ENCODE measurements at places on chromosomes 11 and 22.
A peak's percentile ranks its signal among the peaks of the same experiment; 100 is the strongest.

- DNase-seq, result no peak
These were observed 309.3 kb upstream of the CHORDC1 start for GRCh38 chr11:90532125-90532524.

GRCh38 chr11:128236506-128237498, 350.6 kb downstream of the ETS1 start:
- DNase-seq, result no peak

- no peak for DNase-seq
These were observed 1446.7 kb downstream of the FAM181B start for GRCh38 chr11:81286959-81287358.

DNA sequence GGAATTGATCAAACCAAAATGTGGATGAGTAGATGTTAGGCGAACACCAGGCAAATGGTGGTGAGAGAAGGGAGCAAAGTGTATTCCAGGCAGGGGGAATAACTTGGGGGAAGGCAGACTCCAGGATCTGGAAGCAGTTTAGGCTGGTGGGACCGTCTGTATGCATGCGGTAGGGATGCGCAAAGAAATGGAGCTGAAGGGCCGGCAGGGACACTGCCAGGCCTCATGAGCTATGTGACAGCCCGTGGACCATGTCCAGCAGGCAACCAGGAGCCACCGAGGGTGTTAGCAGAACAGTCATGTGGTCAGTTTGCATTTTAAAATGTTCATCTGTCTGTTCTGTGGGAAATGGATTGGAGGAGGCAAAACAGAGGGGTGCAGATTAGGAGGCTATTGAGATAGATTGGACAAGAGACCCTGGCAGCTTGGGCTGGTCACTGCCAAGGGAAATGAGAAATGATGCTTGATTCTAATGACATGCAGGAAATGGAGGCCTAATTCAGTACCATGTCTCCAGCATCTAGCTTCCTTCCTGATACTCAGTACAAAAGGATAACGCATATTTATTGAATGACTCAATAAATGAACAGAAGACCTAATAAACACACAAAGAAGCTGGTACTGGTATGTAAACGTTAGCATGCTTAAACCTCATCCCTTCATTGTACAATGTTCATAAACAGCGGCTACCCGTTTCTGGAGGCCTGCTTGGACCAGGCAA, 412.4 kb downstream of the BUD13 start:
- DNase-seq, result no peak

GRCh38 chr11:102846292-102846691, 2.9 kb upstream of the MMP3 start:
- DNase-seq, result no peak

- no peak for DNase-seq
These were observed 43.3 kb downstream of the PARVA start for GRCh38 chr11:12420706-12421105.

GRCh38 chr11:76005756-76006155, 190.7 kb downstream of the UVRAG start:
- no peak for DNase-seq

GRCh38 chr22:26592421-26592891, 2.5 kb upstream of the TPST2 start:
- DNase-seq, result peak; percentile 52

DNA sequence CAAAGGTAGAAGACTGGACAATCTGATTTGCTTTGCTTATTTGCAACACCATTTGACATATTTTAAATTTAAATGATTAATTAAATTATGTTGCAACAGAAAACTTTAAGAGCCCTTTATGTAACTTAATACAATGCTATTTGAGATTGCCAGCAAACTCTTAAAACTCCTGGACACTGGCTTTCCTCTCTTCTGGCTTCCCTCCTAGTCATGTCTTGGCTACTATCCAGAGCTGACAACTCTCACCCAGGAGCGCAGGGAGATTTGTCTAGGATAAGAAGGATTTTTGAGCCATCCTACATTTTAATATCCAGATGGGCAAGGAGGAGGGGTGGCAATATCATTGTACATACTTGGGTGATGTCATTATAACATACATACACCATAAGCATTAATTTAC, 134.3 kb downstream of the ELP4 start:
- no peak for DNase-seq

DNA sequence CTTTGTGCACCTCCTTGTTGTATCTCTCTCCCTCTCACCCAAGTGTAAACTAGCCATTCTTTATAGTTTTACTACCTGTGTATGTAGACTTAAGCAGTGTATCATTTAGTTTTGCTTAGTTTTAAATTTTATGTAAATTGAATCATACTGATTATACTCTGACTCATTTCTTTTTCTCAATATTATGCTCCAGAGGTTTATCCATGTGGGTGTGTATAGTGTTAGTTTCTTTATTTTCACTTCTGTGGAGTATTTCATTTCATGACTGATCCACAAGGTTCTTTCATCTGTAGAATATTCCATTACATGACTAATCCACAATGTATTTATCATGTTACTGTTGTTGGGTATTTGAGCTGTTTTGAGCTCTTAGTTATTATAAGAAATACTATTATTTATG, 62.0 kb downstream of the CCDC34 start:
- no peak for DNase-seq

- DNase-seq, result no peak
These were observed 1.3 kb upstream of the DCHS1 start for GRCh38 chr11:6656936-6657335.

GRCh38 chr11:66883016-66883965, 26.4 kb downstream of the LRFN4 start:
- DNase-seq, result peak; percentile 43

DNA sequence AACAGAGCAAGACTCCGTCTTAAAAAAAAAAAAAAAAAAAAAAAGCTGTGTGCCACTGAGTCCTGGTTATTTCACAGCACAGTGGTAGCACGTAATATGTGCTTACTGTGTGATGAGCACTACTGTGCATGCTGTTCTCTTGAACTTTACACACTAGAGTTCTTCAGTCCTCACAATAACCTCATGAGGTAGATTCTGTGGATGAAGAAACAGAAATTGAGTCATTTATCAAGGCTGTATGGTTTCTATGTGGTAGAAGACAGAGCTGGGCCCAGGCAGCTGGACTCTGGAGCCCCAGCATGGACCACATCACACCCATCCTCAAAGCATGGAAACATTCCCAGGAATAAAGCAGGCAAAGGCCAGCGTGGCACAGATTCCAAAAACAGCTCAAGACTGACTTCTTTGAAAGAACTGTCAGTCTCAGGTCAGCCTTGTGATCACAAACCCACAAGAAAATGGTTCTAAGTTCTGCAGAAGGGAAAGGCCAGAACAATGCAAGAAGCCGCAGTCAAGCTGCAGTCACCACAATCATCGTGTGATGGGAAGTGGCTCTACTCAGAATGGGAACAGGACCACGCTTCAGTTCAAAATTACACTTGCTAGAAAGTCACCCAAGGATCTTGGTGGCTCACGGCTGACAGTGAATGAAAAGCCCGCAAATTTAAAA, 49.5 kb downstream of the MICAL3 start:
- DNase-seq, result no peak

DNA sequence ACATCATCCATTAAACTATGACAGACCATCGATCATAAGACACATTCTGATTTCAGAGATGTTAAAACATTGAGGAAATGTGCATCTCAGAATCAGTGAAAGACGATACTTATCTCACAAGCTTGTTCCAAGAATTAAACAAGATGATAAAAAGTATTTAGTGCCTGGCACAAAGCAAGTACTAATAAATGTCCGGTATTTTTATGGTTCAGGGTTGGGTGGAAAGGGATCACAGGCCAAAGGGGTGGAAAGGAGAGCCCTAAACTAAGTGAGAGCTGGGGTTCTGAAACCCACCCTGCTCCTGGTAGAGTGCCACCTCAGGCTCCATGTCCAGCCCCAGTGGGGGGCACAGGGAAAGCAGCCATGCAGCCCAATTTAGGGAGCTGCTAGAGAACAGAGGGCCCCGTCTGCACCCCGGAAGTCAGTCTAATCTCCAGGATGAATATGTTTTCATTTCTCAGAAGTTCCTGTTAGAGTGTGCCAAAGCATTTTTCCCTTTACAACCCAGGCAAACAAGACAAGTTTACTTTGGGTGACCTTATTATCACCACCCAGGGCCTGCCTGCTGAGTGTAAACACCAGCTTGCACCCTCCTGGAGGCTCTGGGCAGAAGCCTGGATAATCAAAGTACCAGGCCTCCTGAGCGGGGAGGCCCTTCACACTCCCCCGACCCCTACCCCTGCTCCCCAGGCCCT, 3.8 kb upstream of the CREB3L1 start:
- DNase-seq, result no peak

- DNase-seq, result no peak
These were observed 12.9 kb downstream of the GNB1L start for GRCh38 chr22:19841641-19842392.

DNA sequence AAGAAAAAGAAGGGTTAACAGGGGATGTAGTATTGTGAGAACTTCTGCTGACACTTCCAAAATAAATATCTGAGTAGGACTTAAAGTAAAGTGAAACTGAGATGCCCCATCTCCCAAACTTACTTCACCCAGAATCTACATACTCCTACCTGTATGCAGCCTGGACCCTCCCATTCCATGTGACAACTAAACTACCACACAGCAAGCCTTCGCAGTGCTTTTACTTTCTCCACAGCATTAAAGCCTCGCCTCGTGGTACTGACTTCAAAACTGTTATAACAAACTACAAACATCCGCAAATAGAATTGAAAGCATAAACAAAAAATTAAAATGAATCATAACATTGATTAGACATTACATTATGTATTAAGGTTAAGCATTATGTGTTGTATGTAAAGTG, 985 bp downstream of the MPZL2 start:
- DNase-seq, result no peak

- DNase-seq, result no peak
These were observed 23.9 kb downstream of the PI4KA start for GRCh38 chr22:20834725-20835124.

GRCh38 chr11:126594921-126595367, 239.5 kb downstream of the ST3GAL4 start:
- DNase-seq, result no peak

DNA sequence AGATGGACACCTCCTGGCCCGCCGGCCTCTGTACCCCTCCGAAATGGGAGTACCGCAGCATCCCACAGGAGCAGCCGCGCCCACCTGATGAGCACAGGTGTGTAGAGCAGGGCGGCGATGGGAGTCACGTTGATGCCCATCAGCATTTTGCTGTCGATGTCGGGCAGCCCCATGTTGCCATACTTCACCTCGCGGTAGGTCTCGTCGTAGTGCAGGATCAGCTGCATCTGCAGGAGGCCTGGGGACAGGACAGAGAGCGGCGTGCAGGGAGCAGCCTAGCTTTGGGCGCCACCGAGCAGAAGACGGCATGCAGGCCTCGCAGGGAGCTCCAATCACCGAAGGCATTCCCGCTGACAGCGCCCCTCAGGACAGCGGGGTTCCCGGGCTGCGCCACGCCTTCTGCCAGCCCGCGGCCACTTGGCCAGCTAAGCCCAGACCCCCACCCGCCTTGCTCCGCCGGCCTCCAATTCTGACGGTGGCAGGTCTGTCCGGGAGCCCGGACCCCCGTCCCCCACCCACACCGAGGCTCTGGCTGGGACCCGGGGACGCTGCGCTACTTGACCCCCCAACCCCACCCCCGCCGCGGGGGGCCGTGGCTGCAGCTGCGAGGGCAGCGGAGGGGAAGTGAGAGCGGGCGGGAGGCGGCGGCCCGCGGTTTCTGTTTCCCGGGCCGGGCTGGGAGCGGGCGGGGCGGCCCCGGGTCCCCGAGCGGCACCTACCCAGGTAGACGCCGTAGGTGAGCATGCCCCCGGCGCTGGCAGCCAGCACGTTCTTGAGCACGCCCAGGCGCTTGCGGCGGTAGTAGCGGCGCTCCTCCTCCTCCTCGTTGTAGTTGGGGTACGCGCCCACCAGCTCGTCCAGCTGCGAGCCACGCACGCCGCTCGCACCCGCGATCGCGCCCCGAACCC, 705 bp downstream of the UNC93B1 start:
- peak; percentile 65 for DNase-seq

DNA sequence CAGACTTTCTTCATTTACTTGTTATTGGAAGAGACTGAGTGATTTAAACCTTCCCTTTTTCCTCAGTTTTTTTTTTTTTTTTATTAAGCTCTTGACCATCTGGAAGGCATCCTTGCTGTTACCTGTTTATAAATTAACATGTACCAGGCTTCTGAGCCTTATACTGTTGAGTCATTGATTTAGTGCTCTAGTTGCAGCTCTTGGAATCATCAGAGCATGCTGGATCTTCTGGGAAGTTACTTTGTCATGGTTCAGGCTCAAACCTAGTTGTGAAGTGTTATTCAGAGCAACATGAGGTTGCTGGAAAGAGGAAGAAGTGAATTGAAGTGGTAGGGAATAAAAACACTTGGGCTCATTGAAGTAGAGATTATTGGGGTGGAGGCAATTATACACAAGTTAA, 6.3 kb downstream of the ZDHHC5 start:
- no peak for DNase-seq

DNA sequence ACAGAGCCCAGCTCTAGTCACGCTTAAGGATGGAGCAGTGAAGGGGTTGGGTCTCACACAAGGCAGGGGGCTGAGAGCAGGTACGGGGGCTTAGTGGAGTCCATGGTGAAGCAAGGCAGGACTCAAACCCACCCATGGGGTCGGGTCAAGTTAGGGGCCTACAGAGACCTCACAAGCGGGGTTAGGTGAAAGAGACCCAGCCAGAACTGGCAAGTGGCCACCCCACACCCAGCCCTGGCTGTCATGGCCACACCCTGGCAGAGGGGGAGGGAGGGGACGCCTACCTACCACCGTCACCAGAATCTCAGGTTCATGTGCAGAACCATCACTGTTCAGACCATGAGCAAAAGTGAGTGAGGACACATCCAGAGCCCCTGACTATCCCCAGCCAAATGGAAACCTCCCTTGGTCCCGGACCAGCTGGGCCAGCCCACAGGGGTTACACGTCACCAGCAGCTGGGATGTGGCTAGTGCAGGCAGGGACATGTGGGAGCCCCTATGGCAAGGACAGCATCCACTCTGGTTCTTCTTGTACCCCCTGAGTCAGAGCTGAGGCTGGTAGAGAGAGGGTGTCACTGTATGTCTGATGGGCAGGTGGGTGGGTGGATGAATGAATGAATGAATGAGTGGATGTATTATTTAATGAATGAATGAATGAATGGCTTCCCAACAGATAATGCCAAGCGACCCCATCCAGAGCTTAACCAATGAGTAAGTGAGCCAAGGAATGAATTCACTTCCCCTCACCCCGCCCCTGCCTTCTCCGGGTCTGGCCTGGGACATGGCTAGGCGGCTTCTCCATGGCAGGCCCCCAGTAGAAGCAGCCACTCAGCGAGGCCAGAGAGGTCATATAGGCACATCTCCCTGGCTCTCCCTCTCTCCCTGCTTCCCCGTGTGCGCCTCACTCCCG, 681.6 kb downstream of the TBC1D22A start:
- DNase-seq, result no peak
